ENCODE measurements at places on chromosomes 13 and 19. TPM values are rescaled to one million over a fixed set of nuclear protein-coding genes. Genes with fewer than 3 reads are reported as not detected.

ATXN8OS gene
- polyA plus RNA-seq = not detected

PSG4 gene
- 0.51 TPM for polyA plus RNA-seq

VAV1 gene
- polyA plus RNA-seq = 1.1 TPM

TMEM272 gene
- polyA plus RNA-seq = 0.20 TPM

EDNRB gene
- 13.4 TPM for polyA plus RNA-seq

GRCh38 chr13:37257051-37257450 is 151.6 kb upstream of the CSNK1A1L start:
- DNase-seq = no peak

DNA sequence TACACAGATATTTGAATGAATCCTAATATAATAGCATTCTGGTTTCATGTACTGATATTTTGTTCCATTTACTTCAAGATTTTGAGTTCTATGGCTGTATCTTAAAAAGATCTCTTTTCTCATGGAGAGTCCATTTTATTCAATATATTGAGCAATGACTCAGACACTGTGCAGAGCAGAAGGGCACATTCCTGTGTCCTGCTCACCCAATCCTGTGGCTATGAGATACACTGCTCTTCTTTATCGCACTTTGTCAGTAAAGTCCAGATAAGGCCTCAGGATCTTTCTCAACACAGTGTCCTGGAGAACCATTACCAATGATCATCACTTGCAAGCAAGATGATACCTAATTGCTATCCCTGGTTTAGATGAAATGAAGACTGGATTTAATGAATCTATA is 155.0 kb downstream of the CYSLTR2 start:
- DNase-seq = no peak

DNA sequence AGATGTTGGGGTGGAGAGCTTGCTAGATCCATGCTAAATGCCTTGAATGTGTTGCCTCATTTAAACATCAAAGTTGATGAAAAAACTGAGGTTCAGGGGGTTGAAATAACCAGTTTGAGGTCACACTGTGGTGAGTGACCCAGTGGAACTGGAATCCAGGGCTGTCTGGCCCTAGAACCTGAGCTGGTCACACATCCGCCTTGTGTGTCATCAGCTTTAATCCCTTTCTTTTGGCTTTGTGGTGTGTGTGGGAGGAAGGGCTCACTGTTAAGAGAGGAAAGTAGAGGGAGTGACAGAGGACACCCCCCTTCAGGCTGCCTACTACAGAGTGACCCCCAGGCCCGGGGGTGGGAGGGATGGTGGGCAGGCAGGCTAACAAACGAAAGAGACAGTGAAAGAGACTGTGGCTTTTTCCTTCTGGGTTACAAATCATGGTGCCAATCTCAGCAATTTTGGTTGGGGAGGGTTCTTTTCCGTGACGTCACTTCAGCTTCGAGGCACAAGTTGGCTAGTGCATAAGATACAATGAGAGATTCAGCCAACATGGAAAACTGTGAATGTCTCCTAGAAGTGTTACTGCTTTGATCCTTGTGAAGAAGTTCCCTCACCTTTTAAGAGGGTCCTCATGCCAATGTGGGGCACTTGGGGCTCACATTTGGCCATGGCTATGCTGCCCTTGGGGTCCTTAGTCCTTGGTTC is 164.9 kb downstream of the DLEU7 start:
- DNase-seq = no peak

DNA sequence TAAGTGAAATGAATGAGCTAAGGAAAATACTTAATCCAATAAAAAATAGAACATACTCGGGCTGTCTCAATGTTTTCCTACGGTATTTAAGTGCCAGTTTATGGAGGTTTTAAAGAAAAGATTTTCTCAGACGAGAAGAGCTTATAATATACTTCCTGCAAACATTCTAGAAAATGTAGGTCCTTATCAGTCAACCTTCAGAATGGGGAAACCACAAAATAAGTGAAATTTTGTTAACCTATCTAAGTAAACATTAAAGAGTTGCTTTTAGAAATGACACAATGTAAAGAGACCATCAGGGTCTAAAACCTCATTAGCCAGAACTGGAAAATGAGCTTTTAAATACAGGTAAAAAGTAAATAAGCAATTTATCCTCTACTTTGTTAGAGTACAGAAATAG is 12.1 kb downstream of the MIR17HG start:
- DNase-seq = no peak

DNA sequence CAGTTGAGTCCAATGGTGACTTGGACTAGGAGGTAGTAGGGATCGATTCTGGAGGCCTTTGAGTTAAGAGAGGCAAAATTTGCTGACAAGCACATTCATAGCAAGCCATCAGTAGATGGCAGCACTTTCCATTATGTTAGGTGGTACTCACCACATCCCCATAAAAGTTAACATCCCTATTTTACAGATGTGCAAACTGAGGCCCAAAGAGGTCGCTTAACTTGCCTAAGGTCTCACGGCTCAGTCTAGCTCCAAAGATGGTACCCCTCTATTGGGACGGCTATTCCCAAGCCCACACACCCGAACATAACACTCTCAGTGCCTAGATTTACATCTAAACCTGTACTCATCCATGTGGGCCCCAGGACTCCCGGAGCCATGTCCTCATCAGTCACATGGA is 21.5 kb upstream of the FOSB start:
- DNase-seq = no peak

- DNase-seq = no peak
Observed at GRCh38 chr13:38543561-38543960, 143.3 kb upstream of the FREM2 start.

- peak; percentile 67 for DNase-seq
Observed at GRCh38 chr13:29849731-29850212, 645 bp downstream of the UBL3 start.

DNA sequence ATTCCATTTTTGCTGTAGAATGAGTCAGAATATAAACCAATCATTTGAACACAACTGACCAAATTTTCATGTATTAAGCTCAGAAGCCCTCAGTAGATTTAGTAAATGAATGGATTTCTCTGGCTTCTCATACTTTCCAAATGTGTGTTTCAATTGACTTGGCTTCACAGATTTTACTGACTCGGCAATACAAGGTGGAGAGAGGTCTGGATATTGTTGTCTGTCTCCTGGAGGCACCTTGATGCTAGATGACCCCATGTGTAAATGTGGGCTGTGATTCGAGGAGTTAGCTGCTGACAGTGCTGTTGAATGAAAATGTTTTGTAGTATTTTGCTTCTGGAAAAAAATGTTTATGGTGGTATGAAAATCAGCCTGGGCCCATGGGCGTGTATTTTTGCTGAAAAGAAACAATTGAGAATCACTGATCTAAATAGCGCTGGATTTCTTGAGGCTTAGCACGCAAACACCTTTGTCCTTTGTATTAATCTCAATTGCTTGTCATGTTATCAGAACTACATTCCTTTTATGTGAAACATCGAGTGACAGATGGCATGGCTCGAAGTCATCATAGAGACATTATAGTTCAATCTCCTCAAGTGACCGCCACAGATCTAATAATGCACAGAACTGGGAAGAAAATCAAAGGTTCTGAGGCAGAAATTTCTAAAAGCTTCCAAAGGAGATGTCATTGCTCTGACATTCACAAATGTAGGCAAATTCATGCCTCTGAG is 41.2 kb upstream of the UBAC2 start:
- no peak for DNase-seq

DNA sequence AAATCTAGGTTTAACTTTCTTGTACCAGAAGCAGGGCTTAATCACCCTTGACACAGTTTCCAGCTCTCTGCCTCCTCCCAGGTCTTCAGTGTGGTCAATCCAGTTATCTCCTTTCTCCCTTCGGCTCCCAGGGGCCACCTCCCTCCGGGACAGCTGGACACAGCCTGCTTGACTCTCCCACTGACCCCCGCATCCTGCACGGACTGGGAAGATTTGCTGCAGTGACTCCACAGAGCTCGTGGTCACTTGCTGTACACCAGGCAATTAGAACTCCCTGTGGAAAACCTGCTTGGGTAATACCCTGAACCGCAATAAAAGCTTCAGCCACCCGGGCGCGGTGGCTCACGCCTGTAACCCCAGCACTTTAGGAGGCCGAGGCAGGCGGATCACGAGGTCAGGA is 116.5 kb downstream of the NUFIP1 start:
- no peak for DNase-seq

DNA sequence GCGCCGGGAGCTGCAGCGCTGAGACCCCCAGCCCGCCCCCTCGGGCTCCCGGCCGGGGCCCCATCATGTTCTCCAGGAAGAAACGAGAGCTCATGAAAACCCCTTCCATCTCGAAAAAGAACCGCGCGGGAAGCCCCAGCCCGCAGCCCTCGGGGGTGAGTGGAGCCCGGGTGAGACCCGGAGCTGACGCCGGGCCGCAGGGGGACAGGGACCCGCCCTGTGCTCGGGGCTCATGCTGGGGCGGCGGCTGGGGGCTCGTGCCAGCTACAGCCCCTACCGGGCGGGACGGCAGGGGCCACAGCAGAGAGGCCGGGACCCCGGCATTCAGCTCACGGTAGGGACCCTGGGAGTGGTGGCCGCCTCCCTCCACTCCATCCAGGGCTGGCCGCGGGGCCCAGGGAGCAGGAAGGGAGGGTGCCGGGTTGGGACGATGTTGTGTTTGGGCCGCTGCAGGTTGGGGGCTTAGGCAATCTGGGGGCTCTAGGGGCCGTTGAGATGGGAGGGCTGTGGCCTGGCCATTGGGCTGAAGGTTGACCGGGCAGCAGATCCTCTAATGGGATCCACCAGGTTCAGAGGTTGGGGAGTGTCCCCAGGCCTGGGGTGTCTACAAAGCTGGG is 482 bp downstream of the ARHGAP45 start:
- no peak for DNase-seq

DNA sequence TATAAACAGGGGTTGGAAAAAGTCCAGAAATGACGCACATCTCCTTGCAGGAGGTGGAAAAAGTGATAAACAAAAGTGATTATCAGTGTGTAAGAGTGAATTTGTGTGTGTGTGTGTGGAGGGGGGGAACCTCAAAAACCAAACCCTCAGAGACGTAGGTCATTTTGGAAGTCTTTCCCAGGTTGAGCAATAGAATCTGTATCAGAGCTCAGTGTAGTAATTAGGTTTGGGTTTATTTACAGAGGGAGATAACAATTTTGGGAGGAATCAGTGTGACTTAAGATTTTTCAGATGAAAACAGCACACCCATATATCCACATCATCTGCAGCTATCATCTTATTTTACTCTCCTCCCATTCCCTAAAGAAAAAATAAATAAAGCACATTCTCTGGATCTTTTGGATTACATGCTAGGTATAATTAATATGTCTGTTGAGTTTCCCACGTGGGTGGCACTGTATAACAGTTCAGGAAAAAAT is 406.4 kb downstream of the FGF9 start:
- DNase-seq = no peak

Measured in muscle of arm (tissue), 14 donors.